ENCODE measurements at places on chromosomes 1 and 21.

- no peak for DNase-seq
These were observed 18.4 kb upstream of the CASQ1 start for GRCh38 chr1:160171980-160172379.

DNA sequence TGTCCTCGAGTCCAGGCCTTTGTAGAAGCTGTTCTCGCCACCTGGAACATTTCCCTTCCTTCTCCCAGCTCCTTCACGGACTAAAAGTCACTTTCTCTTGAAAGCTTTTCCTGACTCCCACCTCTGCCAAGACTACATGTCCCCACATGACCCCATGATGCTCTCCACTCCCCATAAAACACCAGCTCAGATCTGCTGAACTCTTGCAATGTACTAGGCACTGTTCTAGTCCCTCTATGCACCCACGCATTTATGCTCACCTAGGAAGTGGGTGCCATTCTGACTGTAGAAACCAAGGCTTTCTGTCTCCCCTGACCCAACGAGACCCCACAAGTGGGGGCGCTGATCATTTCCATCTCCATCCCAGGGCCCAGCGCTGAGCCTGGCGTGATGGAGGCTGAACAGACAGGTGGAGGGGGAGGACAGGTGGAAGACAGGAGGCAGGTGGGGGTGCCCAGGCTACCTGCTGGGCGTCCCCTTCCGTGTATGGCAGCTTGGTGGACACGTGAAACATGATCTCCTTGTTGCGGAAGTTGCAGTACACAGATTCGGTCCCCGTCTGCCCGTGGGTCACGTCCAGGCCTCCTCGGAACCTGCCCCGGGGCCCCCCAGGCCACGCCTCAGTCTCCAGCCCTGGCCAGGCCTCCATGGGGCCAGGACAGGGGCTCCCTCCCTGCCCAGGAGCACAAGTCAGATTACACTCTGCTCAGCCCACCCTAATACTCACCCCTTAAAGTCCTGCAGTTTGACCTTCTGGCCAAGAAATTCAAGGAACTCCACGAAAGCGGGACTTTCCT is 58.0 kb downstream of the RAP1GAP start:
- DNase-seq = no peak

- no peak for DNase-seq
These were observed 46.2 kb downstream of the USP25 start for GRCh38 chr21:15775981-15776380.

DNA sequence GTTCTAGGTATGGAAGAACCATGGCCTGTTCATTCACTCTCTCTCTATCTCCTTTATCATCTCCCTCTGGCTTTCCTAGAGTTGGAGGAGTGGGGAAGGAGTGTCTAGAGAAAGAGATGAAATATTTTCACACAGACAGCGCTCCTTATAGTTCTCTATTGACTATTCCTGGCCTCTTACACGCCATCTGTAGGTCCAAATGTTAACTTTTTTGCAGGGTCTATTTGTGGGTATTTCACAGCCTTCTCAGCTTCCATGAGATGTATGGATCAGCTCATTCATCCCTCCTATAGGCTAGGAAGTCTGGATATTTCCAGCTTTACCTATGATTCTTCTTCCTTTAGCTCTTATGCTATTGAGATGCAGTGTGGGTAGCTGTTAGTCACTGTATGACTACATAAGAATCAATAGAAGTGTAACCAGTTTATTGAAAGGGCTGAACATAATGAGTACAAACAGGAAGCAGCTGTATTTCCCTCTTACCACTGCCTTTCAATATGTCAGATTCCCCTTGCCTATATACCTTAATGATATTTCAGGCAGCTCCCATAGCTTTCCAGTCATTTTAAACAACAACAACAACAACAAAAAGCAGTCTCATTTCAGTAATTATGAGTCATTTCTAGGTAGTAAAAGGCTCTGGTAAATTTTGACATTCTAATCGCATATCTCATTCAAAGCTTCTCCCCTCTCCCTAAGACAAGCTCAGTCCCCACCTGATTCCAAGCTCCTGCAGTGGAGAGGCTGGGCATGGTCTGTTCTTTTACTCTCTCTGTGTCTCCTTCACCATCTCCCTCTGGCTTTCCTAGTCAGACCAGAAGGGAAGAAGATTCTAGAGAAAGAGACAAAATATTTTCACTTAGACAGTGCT is 149.5 kb downstream of the TTLL7 start:
- no peak for DNase-seq

- no peak for DNase-seq
These were observed 15.7 kb downstream of the PEX14 start for GRCh38 chr1:10490286-10490970.

DNA sequence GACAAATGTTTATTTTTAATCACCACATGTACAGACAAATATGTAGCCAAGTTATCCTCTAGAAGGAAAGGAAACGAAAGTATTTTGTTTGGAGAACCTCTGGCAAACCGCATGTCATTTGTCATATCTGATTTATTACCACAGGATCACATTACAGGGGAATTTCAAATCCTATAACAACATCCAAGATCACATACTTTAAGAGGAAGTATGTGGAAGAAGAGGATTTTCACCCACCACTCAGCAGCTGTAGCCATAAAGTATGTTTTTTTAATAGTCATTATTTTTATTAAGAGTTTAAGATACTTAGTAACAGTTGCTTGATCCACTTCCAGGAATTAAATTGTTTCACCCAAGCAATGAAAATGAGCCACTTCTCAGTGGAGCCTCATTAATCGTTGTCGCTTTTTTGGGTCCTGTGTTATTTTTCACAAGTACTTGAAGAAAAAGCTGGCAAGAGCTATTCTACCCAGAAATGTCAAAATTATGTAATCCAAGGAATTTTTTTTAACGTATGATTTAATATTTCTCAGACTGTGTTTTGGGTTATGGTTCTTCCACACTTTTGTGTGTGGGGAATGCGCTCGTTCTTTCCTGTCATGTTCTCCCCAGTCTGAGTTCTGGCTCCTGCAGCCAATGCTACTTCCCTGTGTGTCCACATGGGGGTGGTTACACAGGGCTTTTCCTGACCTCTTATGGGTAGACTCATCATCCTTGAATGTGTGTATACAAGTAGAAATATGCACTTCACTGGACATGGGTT is 6.9 kb downstream of the SERTAD4 start:
- DNase-seq = no peak

DNA sequence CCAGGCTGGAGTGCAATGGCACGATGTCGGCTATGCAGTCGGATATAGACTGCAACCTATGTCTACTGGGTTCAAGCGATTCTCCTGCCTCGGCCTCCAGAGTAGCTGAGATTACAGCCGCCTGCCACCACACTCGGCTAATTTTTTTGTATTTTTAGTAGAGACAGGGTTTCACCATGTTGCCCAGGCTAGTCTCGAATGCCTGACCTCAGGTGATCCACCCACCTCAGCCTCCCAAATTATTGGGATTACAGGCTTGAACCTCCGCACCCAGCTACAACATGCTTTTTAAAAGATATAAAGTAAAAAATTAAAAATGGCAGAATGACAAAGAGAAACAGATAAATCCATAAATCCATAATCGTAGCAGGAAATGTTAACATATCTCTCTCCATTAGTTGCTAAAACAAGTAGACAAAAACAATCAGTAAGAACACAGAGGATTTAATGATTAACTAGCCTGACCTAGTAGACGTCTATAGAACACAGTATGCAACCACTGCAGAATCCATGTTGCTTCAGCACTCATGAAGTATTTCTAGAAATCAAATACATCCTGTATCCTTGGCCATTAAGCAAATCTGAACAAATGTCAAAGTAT is 59.9 kb upstream of the SPOCD1 start:
- no peak for DNase-seq

GRCh38 chr1:2544093-2544874 is 11.9 kb upstream of the TNFRSF14 start:
- no peak for DNase-seq

DNA sequence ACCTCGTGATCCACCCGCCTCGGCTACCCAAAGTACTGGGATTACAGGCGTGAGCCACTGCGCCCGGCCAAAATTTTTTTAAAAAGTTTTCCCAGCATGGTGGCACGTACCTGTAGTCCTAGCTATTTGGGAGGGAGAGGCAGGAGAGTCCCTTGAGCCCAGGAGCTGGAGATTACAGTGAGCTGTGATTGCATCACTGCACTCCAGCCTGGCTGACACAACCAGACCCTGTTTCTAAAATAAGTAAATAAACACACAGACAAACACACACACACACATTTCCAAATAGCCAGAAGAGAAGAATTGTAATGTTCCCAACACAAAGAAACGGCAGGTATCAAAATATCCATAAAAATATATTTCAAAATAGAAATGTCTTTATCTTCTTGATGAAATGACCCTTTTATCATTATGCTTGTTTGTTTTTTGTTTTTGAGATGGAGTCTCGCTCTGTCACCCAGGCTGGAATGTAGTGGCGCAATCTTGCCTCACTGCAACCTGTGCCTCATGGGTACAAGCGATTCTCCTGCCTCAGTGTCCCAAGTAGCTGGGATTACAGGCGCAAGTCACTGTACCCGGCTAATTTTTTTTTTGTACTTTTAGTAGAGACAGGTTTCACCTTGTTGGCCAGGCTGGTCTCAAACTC is 9.3 kb downstream of the HES2 start:
- DNase-seq = no peak

DNA sequence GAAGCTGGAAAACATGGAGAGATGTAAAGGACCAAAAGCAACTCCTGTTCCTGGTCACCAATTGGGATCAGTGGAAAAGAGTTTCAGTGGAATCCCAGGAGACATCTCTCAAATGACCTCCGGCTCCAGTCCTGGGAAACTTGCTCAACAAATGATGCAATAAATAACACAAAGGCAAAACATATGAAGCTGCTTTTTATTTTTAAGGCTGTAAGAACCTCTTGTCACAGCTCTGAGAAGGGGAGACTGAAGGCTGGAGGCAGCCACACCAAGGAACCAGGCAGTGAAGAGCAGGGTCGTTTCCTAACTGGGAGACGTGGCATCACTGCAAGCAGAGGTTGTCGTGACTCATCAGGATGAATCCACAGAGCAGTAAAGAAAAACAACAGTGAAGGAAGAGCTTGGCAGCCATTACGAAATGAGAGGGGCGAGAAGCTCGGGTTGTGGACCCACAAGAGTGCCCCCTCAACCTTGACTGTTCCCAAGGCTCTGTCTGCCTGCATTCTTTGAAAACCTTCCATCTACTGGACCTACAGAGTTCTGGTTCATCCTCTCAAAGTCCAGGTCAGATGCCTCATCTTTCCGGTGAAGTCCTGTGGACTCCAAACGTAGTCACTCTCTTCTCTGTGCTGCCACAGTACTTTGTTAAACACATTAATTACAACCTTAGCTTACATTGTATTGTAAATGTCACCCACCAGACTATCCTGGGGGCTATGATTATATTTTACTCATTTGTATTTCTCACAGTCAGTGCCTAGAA is 32.1 kb downstream of the JAK1 start:
- DNase-seq = no peak

DNA sequence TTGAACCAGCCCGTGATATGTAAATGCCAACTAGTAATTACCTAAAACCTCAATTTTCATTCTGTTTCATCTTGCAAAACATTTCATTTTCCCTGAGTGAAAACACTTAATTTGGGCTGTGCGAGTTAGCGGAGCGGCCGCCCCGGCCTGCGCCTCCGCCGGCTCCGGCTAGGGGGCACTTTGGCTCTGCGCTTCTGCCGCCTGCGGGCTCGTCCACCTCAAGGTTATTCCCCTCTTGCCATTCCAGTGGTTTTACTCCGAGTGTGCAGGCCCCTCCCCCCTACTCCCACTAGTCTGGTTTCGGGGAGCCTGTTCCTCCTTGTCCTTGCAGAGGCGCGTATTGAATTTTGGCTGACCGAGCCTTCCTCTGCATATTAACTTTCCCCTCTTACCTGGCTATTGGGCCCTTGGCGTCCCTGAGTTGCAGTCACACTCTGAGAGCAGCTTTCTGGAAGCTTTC is 55.6 kb downstream of the PEX14 start:
- DNase-seq = no peak

DNA sequence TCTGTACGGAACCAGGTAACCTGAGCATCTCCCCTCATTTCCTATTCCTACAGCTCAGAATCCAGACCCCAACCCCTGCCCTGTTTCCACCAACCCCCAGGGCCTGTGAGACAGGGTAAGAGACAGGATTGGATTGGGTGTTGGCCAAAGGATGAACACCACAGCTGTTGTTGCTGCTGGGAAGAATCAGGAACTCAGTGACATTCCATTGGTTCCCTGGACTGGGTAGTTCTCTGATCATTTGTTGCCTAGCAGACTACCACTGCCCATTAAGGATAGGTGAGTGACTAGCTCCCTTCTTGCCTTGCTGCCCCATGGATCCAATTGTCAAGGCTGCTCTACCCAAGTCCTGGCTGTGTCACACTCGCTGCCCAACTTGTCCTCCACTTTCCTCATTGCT is 10.0 kb downstream of the NCSTN start:
- DNase-seq = no peak

DNA sequence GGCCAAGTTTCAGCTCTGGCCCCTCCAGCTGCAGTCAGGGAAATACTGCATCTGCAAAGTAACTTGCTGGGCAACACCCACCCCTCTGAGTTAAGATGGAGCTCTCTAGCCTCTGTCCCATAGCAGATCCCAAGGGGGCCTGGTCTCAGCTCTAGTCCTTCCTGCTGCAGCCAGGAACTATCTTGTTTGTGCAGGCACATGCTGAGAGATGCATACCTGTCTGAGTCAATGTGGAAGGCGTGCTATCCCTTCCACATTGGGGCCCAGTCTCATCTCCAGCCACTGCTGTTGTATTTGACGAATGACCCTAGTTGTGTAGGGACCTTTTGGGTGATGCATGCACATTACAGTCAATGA is 76.4 kb downstream of the CTH start:
- DNase-seq = no peak

DNA sequence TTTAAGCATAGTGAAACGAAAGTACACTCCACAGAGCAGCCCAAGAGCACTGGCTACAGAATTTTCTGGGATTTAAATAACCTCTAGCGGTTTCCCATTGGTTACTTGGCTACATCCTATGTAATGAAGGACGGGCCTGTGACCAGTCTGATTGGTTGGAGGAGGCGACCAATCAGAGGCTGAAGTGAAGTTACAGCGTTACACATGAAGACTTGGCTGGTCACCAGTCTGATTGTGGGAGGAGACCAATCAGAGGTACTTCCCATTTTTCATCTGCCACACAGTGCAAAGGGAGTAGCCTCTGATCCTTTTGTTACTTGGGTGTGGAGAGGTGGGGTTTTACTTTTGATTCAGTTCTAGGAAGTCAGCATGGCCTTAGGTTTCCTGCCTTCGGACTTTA is 142.7 kb upstream of the SERTAD4 start:
- DNase-seq = no peak

DNA sequence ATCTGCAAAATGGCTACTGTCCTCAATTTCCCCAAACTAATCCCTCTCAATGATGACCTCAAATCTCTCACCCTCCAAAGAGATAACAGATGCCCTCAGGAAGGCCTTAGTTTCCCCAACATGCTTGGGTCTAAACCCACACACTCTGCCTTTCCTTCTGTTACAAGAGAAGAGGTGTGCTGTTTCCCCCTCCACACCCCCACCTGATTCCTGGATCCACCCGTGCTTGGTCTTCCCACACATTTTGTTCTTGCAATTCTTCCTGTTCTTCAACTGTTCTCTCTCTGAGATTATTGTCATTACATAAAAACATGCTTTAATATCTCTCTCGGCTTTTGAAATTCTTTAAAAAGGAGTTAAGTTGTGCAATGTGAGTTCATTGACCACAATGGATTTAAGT is 5.7 kb upstream of the CBR3 start:
- no peak for DNase-seq

GRCh38 chr1:7013833-7014639 is 228.8 kb downstream of the CAMTA1 start:
- no peak for DNase-seq

GRCh38 chr1:161115132-161115711 is 2.6 kb downstream of the PFDN2 start:
- DNase-seq = no peak

GRCh38 chr1:109131800-109132199 is 17.9 kb downstream of the ELAPOR1 start:
- DNase-seq = no peak

GRCh38 chr1:31627301-31627929 is 9.9 kb downstream of the HCRTR1 start:
- DNase-seq = no peak
